CD4-positive, alpha-beta memory T cell (primary cell): ENCODE measurements at places on chromosomes 4 and X. TPM values are rescaled to one million over a fixed set of nuclear protein-coding genes. Genes with fewer than 3 reads are reported as not detected.

The MUC7 gene
- not detected for total RNA-seq

The GUCY1B1 gene
- total RNA-seq = not detected

GRCh38 chr4:33411182-33411581, 2691.0 kb downstream of the PCDH7 start:
- H3K27ac ChIP-seq = no peak overlapping the region
- H3K27me3 ChIP-seq = no peaks in the 10 kb centered on the region
- no peaks in the 10 kb centered on the region for H3K36me3 ChIP-seq
- no peaks in the 10 kb centered on the region for H3K4me1 ChIP-seq

- no peak overlapping the region for H3K4me3 ChIP-seq
- no peak overlapping the region for H3K27ac ChIP-seq
- H3K27me3 ChIP-seq = peaks cover 23% of the 10 kb centered on the region
- no peaks in the 10 kb centered on the region for H3K36me3 ChIP-seq
Observed at GRCh38 chr4:5891563-5892322, 1.1 kb downstream of the CRMP1 start.

DNA sequence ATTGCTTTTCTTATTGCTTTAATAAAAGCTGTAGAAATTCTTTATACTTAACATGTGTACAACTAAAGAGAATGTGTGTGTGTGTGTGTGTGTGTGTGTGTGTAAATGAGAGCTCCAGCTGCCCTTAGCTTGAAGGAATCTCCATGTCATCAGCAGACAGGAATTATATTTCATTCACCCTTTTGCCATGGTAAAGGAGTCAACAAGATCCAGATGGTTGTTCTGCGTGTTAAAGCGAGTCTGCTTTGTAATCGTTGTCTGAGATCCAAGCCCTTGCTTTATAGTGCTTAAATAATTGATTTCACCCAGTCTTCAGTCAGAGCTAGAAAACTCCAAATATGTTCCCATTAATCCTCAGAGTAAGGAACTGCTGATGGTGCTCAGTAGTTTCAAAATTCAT, 285.5 kb downstream of the PDGFC start:
- no peaks in the 10 kb centered on the region for H3K4me1 ChIP-seq
- H3K27ac ChIP-seq = no peak overlapping the region
- H3K27me3 ChIP-seq = no peaks in the 10 kb centered on the region
- DNase-seq = no peak
- H3K36me3 ChIP-seq = no peaks in the 10 kb centered on the region
- H3K4me3 ChIP-seq = no peak overlapping the region
